ENCODE measurements at places on chromosomes 4 and X. TPM values are rescaled to one million over a fixed set of nuclear protein-coding genes. Genes with fewer than 3 reads are reported as not detected.

The CCSER1 gene
- total RNA-seq, result 0.19 TPM

DNA sequence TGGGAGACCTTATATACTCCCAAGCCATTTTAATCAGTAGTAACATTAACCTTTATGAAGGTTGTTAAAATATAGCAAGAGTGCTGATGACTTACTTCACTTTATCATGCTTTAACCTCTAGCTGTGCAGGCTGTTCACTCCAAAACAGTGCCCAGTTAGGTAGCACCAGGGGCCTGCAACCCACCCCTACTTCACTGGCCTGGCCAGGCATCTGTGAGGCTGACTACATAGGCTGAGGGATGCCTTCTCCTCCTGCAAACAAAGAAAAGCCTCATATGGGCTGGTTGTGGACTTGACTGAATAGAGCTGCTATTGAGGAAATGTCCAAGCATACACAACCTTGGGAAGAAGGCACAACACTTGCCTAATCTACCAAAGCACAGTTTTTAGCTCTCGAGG is 172.8 kb downstream of the SHROOM3 start:
- DNase-seq, result no peak

DNA sequence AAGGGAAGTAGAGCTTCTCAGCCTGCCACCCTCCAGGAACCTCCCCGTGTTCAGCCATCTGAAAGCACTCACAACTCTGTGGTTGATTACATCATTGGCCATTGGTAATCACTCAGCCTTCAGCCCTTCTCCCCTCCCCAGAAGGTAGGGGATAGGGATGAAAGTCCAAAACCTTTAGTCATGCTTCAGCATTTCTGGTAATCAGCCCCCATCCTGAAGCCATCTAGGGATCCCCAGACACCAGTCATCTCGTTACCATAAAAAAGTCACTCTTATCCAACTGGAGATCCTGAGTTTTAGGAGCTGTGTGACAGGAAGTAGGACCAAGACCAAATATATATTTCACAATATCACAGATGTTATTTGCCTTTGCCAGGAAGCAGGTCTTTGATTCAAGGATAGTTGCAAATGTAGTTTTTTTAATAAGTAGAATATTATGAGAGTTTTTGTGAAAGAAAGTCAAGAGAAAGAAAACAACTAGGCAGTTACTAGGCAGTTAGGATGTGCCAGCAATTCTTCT is 364.6 kb upstream of the NOCT start:
- no peak for DNase-seq

GRCh38 chr4:150232029-150232428 is 153.8 kb downstream of the DCLK2 start:
- no peak for DNase-seq

The SLIT2 gene
- not detected for total RNA-seq

The NKX6-1 gene
- not detected for total RNA-seq

The DIPK2B gene
- not detected for total RNA-seq

DNA sequence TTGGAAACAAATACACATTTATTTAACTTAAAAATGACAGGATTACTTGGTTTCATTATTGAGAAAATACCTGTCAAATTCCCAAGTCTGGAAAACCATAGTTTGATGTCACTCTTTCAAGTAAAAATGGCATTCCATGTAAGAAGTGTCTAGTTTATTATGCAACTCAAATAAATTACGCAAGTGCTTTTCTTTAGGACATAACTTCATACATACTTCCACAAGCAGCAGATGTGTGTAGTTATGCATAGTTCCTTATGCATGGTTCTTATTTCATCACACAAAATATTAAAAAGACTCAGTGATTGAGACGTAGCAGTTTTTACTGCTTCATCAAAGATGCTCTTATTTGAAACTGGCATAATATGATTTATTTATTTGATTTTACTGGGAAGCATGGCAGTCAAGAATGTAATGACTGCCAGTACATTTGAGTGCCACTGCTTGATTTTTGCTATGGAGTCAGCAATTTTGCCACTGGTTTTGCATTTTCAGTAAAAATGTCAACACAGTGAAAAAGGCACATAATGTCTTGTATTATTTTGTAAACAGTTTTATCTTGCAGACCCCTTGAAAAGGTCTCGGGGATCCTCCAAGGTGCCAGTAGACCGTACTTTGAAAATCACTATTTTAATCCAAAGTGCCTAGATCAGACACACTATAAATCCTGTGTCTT is 62.1 kb downstream of the CLCN3 start:
- DNase-seq, result no peak

- DNase-seq, result no peak
Observed at GRCh38 chr4:117783716-117784115, 250.6 kb upstream of the NDST3 start.

The ADH1A gene
- total RNA-seq, result not detected

DNA sequence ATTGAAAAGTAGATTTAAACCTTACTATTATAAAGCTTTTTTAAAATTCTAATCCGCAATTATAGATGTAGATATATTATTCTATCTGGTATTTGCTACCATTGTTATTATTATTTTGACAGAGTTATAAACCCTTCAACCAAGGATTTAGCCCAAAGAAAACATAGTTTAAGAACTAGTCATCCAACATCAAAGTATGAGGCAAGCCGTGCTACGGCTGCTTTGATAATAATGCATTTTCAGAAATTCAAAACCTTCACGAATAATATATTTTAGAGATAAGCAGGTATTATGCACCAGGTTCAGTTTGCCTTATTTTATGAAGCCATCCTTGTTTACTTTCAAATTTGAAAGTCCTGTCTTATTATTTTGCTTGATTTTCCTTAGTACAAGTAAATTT is 1501.7 kb downstream of the RAPGEF2 start:
- DNase-seq, result no peak

The RAB33A gene
- total RNA-seq, result 16.7 TPM

The MRPL1 gene
- 27.0 TPM for total RNA-seq

DNA sequence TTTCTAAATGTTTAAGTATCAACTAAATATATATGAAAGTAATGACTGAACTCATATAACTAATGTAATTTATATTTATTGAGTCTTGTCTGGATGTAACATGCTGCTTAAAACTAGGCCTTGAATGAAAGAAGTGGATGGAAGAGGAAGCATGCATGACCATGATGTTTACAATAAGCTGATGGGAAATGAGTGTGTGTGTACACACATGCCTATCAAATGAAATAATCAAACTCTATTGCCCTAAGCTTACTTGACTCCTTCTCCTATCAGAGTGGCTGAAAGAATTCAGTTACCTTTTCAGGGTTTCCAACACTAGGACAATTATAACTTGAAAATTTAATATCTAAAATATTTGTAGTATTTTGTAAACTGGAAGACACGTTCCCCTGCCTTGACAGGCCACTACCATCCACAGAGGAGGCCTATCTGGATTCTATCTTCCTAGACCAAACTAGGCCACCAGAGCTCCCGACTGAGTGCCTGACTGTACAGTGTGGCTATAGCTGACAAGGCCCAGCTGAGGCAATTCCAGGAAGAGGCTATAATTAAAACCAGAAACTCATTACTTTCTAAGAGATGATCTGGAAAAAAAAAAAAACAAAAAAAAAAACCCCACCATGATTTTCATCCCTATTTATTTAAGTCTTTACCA is 7.6 kb downstream of the ARSJ start:
- no peak for DNase-seq

GRCh38 chrX:41339148-41339547 is 5.2 kb downstream of the DDX3X start:
- DNase-seq, result no peak

DNA sequence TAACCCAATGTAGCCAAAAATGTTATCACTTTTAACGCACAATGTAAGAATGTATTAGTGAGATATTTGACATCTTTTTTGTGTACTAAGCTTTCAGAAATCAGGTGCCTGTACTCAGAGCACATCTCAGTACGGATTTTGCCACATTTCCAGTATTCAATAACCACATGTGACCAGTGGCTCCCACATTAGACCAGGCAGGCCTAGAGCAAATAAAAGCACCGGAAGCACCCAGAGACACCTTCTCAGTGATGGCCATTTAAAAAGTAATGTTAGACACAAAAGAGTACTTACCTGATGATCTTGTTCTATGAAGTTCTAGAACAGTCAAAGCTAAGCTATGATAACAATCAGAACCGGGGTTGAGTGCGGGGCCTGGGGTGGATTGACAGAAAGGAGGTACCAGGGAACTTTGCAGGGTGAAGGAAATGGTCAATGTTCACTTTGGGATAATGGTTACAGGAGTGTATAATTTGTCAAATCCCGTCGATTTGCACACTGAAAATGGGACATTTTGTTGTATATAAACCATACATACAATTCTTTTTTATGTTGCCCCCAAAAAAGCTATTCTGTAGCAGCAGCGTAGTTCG is 1.2 kb downstream of the CTPS2 start:
- no peak for DNase-seq

GRCh38 chr4:82988323-82988832 is 22.2 kb downstream of the LIN54 start:
- no peak for DNase-seq

- no peak for DNase-seq
Observed at GRCh38 chrX:151570561-151570960, 7.1 kb downstream of the PASD1 start.

- DNase-seq, result no peak
Observed at GRCh38 chr4:54879576-54879975, 221.8 kb downstream of the KIT start.

GRCh38 chrX:4935401-4935800 is 1222.0 kb upstream of the PRKX start:
- no peak for DNase-seq

DNA sequence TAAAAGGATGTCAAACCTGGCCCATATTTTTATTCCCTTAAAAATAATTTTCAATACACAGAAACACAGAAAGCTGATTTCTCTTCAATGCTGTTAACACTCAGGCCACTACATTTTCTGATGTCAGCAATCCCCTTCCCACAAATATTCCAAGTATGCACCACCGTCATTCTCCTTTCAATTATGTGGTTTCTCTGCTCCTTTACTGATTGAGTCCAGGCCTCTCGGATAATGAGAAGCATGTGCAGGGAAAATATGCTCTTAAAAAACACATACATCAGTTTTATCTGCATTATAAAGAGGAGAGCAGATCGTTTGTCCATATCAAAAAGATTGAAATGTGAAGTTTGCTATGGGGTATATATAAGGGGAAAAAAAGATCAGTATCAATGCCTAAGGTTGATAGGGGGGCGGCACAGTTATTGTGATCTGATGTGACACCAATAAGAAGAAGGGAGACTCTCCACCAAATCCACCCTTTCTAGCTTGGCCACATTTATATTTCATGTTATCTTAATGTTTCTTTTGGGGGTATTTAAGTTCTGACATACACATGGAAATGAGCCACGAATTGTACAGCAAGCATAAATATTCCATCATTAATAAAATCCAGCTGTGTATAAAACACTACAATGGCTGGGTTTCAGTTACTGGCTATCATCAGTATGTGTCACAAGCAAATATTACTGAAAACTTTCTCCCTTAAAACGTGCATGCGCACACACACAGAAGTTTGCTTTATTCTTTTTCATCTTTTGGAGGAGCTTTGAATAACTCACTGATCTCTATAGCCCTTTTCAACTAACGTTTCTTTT is 6.4 kb downstream of the AMOT start:
- no peak for DNase-seq

- no peak for DNase-seq
Observed at GRCh38 chrX:43969504-43970501, 3.4 kb downstream of the NDP start.

DNA sequence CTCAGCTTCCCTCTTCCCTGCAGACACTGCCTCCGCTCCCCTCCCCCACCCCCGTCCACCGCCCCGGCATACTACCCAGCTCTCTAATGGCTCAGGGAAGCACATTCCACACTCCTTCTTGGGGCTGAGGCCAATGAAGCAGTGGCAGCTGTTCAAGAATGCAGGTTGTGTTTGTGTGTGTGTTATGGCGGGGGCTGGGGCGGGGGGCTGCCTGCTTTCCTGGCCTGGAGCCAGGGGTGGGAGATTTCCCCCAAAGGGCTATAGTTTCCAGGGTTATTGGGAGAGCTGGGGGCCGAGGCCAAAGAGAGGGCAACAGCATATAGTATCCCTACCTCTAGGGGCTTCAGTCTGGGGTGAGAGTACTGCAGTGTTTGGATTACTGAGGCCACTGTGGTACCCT is 149.4 kb downstream of the EFNB1 start:
- no peak for DNase-seq

DNA sequence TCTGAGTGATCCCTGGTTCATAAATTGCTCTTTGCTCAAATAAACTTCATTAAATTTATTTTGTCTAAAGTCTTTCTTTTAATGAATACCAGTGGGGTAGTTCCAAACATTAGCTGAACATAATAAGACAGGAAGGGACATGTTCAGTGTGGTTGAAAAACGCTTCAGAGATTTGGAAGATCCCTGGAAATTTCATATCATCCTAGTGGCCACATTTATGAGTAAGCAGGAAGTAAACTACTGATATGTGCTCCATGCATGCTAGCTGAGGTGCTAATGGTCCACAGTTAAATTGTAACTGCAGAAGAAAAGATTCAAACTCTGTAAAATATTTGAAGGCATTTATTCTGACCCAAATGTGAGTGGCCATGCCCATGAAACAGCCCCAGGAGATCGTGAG is 1328.7 kb downstream of the ADGRL3 start:
- no peak for DNase-seq

The CCNQ gene
- 25.3 TPM for total RNA-seq

DNA sequence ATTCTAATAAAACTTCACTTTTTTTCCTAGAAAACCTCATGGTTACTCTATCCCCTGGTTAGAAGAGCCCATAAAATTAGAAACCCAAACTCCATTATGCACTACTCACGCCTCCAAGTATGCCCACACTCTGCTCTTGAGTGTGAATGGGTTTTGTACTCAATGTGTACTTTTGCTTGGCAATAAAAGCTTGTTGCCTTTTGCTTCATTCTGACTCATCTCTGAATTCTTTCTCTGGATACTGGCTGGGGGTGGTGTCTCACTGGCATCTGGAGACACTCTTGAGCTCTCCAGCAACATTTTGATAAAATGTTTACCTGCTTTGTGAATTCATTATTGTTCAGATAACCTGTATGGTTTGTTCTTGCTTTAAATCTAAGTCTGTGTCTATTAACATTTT is 963.3 kb downstream of the TRAM1L1 start:
- no peak for DNase-seq

DNA sequence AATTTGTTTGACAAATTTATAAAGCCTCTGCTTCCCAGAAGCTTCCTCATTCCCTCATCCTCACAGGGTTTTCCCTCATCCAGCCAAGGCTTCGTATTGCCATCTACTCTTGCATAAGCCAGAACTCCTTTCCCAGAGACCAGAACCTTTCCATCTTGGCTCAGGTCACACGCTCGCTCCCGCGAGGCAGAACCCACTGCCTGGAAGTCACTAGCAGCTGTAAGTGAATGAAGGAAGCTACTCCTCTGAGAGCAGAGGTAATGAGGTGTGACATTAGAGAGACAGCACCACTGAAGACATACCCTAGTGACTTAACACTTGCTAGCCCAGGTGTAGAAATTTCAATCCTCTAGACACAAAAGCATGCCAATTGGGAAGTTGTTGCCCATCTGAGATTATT is 52.5 kb downstream of the LHFPL1 start:
- no peak for DNase-seq

The DRD5 gene
- total RNA-seq, result not detected

The NAT8L gene
- total RNA-seq, result not detected

- no peak for DNase-seq
Observed at GRCh38 chr4:151935411-151935810, 174.6 kb upstream of the GATB start.

- no peak for DNase-seq
Observed at GRCh38 chr4:33722254-33722653, 2522.1 kb downstream of the ARAP2 start.

Measured in naive thymus-derived CD8-positive, alpha-beta T cell (primary cell).